CD4-positive, alpha-beta memory T cell (primary cell): ENCODE measurements at places on chromosomes 13 and 19. TPM values are rescaled to one million over a fixed set of nuclear protein-coding genes. Genes with fewer than 3 reads are reported as not detected.
A peak's percentile ranks its signal among the peaks of the same experiment; 100 is the strongest.

The PRTN3 gene
- polyA plus RNA-seq: not detected

DNA sequence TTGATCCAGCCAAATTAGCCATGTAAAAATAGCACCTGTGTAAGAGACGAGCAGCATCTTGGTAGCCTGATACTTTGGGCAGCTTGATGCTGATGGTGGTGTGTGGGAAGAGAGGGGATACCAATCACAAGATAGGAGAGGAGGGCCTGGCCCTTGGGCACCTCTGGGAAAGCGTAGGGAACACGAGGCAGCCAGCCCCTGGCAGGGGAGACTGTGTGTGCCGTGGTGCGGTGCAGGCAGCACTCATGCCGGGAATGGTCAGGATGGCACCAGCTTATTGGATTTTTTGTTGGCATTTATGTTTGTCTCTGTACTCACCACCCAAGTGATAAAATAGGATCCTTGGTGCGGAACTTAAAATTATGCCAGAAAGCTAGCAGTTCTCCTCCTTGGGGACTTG, 10.2 kb downstream of the SIGLEC8 start:
- DNase-seq: no peak
- H3K27me3 ChIP-seq: no peaks in the 10 kb centered on the region
- H3K27ac ChIP-seq: no peak overlapping the region
- no peak overlapping the region for H3K4me3 ChIP-seq
- H3K4me1 ChIP-seq: peaks cover 24% of the 10 kb centered on the region

The PRODH2 gene
- polyA plus RNA-seq: not detected

DNA sequence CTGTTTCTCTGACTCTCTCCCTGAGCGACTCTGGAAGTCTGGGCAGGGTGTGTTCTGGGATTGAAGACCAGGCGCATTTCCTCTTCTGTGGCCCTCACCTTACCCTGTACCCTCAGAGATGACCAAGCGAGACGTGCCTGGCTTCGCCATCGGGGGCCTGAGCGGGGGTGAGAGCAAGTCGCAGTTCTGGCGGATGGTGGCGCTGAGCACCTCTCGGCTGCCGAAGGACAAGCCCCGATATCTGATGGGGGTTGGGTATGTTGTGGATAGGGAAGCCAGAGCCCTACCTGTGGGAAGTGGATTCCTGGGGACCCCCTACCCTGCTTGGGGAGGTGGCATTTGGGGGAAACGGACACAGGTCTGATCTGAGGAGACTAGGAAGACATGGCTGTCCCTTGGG, 5.8 kb upstream of the DNM2 start:
- peaks cover 4% of the 10 kb centered on the region for H3K4me1 ChIP-seq
- DNase-seq: no peak
- H3K27me3 ChIP-seq: no peaks in the 10 kb centered on the region
- no peak overlapping the region for H3K4me3 ChIP-seq
- H3K36me3 ChIP-seq: peaks cover 5% of the 10 kb centered on the region

DNA sequence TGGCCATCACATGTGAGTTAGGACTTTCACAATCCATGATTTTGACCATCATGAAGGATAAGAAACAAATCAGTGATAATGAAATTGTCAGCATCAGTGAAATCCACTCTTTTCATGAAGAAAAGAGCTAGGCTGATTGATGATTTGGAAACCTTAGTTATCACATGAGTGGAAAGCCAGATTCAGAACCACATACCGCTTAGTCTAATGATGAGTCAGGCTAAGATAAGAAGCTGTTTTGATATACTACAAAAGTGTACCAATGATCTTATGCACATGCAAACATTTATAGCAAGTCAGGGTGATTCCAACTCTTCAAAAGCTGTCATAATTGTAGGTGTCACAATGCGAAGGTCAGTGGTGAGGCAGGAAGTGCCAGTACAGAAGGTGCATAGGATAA, 519.3 kb downstream of the GPC6 start:
- no peaks in the 10 kb centered on the region for H3K36me3 ChIP-seq
- no peaks in the 10 kb centered on the region for H3K4me1 ChIP-seq
- H3K27ac ChIP-seq: no peak overlapping the region
- no peaks in the 10 kb centered on the region for H3K27me3 ChIP-seq

DNA sequence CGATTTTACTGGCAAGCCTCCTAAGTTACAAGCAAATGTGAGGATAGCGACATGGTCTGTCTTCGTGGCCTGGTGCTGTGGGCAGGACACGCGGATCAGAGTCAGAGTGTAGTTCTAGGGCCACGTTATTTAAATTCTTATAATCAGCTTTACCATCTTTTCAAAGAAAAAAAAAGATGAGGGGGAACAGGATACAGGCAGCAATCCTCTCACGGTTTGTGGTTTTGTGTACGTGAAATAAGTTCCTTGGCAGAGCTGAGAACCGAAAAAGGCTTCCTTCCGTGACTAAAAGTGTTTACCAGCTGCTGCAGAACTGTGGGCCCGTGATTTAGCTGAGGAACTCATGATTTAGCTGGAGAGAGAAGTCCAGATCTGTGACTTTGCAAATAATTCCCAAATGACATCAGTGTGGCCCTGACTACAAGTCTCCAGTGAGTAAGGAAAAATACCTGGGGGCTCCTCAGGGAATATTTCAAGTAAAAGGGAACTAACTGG, 27.2 kb downstream of the RCBTB2 start:
- no peaks in the 10 kb centered on the region for H3K27me3 ChIP-seq
- peak overlapping the region; percentile 60 for H3K27ac ChIP-seq
- H3K4me1 ChIP-seq: peaks cover 60% of the 10 kb centered on the region
- H3K4me3 ChIP-seq: peak overlapping the region; percentile 32
- peak; percentile 80 for DNase-seq

- peak overlapping the region; percentile 73 for H3K4me3 ChIP-seq
- H3K27ac ChIP-seq: peak overlapping the region; percentile 91
- no peak for DNase-seq
- peaks cover 7% of the 10 kb centered on the region for H3K36me3 ChIP-seq
- H3K27me3 ChIP-seq: no peaks in the 10 kb centered on the region
- H3K4me1 ChIP-seq: peaks cover 50% of the 10 kb centered on the region
Measured at GRCh38 chr19:49453757-49454240, 774 bp downstream of the ALDH16A1 start.

GRCh38 chr19:51607920-51608562, 22.2 kb downstream of the SIGLEC5 start:
- DNase-seq: no peak
- no peak overlapping the region for H3K4me3 ChIP-seq
- H3K4me1 ChIP-seq: no peaks in the 10 kb centered on the region

- DNase-seq: no peak
- peaks cover 10% of the 10 kb centered on the region for H3K4me1 ChIP-seq
- H3K27me3 ChIP-seq: no peaks in the 10 kb centered on the region
- H3K4me3 ChIP-seq: no peak overlapping the region
- H3K27ac ChIP-seq: no peak overlapping the region
Measured at GRCh38 chr19:18053576-18054219, 33.0 kb downstream of the IL12RB1 start.

- H3K27ac ChIP-seq: no peak overlapping the region
- no peak overlapping the region for H3K4me3 ChIP-seq
- H3K27me3 ChIP-seq: no peaks in the 10 kb centered on the region
- H3K36me3 ChIP-seq: no peaks in the 10 kb centered on the region
Measured at GRCh38 chr13:26458196-26458749, 99.2 kb upstream of the WASF3 start.

DNA sequence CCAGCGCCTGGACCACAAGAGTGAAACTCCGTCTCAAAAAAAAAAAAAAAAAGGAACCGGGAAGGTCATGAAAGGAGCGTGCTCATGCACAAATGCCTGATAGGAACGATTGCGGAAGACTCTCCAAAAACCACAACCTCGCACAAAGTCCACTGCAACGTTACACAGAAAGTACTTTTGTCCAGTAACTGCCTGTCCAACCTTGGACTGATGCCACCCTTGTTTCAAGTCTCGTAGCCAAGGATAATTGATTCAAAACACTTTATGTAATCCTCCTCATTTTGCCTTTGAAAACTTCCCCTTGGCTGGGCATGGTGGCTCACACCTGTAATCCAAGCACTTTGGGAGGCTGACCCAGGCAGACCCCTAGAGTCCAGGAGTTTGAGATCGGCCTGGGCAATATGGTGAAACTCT, 13.7 kb downstream of the LGALS7 start:
- no peaks in the 10 kb centered on the region for H3K27me3 ChIP-seq
- no peak overlapping the region for H3K4me3 ChIP-seq
- no peak for DNase-seq
- no peak overlapping the region for H3K27ac ChIP-seq
- no peaks in the 10 kb centered on the region for H3K4me1 ChIP-seq
